ENCODE measurements at places on chromosomes 7 and 10. TPM values are rescaled to one million over a fixed set of nuclear protein-coding genes. Genes with fewer than 3 reads are reported as not detected.
A peak's percentile ranks its signal among the peaks of the same experiment; 100 is the strongest.

- no peak for DNase-seq
These were observed 3.6 kb downstream of the NXPH1 start for GRCh38 chr7:8436965-8437364.

DNA sequence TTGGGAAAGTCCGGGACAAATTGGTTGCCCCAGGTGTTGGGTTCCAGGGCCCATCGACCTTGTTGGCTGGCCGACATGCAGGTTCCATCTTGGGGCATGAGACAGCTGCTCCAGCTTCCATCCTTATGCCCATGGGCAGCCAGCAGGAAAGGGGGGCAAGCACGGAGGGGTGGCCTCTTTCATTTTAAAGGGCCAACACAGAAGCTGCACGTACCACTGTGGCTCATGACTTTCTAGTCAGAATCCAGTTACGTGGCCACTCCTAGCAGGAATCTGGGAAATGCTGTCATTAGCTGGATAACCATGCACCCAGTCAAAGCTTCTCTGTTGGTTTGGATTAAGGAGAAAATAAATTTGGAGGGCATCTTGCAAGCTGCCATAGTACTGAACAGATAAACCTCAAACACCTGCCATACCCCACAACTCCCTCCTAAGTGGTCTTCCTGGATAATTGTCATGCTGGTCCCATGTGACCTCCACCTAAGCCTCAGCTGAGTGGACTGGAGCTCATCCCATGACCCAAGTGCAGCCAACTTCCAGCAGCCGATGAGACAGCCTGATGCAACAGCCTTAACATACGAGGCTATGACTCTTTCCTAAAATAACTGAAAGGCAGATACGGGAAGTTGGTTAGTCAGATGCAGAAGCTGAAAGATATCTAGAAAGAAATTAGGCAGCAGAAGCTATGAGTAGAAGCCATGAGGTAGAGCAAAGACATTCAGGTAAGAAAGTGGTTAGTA, 21.4 kb upstream of the GSDME start:
- DNase-seq, result peak; percentile 91

- no peak for DNase-seq
These were observed 2.8 kb downstream of the SAMD9L start for GRCh38 chr7:93145354-93145753.

Gene UBTD1
- 16.5 TPM for total RNA-seq

GRCh38 chr7:4085937-4086691, 596.0 kb upstream of the FOXK1 start:
- no peak for DNase-seq

DNA sequence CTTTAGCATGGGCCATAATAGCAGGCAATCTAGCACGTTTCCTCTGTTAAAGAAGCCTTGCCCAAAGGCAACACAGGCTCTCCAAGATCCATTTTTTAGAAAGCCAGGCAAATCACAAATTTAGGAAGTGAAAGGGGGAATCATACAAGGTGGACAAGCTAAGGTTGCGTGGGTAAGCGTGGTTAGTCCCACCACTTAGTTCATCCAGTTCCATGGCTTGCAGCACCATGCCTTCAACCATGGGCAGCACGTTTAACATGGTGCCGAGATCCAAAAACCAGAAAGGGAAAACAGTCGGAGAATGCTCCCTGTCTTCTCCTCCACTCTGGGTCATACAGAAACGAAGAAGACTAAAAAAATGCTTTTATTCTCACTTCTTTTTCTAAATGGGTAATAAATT, 234.4 kb upstream of the IMMP2L start:
- no peak for DNase-seq

DNA sequence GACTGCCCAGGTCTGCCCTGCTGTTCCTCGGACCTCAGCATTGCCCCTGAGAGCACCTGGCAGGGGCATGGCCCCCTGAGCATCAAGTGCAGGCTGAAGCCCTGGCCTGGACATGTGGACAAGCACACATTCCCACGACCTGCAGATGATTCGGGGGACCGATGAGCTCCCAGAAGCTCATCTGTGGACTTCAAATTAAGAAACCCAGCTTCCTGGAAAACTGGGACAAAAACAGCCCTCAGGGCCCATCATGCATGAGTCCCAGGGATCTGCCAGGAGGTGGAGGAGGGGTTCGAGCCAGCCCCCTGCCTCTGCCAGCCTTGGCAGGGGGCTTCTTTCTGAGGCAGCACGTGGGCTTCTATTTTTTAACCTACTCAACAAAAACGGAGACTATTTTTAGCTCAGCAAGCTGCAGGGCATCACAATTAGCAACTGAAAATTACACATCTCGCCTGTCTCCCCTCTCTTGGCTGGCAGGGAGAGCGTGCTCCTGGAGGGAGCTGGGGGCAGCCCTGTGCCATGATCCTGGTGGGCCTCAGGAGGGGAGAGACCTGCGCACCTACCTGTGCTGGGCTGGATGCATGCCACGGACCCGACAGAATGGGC, 51.8 kb downstream of the RASGEF1A start:
- no peak for DNase-seq

Gene MBL2
- total RNA-seq, result not detected

DNA sequence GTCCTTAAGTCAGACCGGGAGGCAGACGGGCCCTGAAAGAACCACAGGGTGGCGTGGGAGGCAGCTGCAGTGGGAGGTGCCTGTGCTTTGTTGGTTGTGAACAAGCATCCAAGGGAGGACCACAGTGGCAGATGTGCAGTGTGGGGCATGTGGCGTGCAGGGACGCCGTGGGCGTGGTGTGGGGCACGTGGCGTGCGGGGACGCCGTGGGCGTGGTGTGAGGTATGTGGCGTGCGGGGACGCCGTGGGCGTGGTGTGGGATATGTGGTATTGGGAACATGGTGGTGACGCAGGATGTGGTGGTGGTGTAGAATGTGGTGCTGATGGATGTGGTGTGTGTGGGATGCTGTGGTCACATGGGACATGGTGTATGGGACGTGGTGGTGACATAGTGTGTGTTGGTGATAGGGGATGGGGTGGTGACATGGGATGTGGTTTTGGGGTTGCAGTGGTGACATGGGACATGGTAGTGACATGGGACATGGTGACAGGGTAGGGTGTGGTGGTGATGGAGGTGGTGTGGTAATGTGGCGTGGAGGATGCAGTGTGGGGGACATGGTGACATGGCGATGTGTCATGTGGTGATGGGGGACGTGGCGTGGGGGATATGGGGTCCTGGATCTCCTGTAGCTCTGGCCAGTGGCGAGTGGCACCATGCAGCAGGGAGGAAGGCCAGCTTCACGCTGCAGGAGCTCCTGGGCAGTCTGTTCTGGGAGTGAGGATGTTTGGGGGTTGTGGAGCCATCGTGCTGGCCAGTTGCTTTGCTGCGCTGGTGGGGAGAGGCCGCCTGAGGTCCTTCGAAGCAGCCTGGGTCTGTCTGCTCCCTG, 78.8 kb downstream of the INPP5A start:
- peak; percentile 78 for DNase-seq

Gene GATA3
- 0.97 TPM for total RNA-seq

Gene AS3MT
- 1.2 TPM for total RNA-seq

DNA sequence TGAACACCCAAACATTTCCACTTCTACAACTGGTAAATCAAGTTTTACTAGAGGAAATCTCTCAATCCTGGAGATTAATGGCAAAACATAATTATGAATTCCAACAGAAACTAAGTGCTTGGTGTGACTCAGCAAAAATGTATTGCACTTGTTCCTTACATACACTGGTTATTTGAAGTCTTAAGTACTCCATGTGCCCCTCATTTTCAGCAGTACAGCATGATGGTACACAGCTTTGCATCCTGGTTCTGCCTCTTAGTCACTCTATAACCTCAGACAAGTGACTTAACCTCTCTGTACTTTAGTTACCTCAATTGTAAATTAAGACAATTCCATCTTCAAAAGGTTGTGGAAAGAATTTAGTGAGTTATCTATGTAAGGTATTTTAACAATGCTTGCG, 12.9 kb downstream of the SLC16A12 start:
- DNase-seq, result no peak

DNA sequence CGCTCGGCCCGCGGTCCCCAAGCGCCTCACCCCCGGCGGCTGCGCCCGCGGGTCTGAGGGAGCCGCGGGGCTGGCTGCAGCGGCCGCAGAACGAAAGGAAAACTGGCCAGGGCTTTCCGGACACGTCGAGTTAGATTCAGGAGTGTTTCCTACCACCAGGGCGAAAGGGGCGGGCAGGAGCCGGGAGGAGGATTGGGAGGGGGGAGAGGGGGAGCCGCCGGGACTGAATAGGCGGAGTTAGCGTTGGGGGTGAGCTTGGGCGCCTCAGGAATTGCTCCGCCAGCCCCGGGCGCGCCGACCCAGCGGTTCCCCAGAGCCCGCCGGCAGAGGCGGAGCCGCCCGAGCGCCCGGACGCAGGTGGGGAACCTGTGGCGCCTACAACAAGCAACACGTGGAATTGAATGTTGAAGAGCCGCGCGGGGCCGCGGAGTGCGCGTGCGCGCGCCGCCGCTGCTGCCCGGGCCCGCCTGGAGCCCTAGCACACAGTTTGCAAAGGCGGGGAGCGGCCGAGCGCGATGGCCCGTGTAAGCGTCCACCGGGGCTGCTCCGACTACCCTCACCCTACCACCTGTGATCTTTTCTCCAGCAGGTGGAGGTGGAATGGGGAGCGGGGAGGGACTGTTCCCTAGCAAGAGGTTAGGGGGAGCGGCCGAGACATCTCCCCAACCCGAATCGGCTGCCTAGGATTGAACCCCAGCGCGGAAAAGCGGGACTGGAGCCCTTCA, at the start of gene CADPS2:
Gene CADPS2 (minus strand): TSS at position 104 of the 725 bp plus-strand sequence. CDS start 123 bp downstream, outside the sequence.
- peak; percentile 94 for DNase-seq

Gene LBX1
- not detected for total RNA-seq

DNA sequence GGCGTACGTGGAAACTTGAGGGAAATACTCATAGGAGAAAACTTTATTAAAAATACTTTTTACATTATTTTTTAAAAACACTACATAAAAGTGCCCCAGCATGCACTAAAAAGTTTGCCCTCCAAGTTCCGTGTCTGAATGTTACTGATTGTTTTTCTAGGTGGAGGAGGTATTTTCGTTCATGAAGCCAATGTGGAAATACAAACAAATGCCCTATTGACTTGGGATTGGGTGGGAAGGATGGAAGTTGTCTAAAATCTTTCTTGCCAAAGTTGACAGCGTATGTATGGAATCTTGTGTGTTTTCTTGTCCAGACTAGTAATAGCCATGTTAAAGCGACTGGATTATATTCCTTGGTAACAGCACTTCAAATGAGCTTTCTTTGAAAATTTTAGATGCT, 1.2 kb downstream of the PROSER2 start:
- DNase-seq, result no peak

Gene CH25H
- 0.93 TPM for total RNA-seq

Gene PTF1A
- not detected for total RNA-seq

DNA sequence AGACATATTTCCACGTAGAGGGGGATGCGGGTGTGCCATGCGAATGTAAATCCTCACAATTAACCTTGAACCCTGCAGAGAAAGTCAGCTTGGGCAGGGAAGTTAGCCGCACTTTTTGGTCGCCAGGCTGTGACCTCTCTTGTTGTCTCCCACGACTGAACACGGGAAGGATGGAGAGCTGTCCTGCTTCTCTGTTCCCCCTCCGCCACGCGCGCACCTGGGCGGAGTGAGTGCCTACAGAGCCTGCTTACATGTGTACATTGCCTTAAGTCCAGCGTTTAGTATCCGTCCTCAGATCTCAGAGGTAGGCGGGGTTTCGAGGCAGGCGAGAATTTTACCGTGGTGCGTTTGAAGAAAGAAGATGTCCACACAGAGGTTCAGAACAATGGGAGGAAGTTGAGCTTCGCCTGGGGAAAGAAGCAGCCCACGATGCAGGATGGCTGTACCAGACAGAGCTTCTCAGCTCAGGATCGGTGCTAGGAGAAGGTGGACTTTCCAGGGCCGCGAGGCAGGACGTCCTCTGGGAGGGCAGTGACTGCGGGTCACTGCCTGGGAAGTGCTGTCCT, 482 bp upstream of the ERCC6 start:
- no peak for DNase-seq

Gene CDH23
- 43.0 TPM for total RNA-seq

Gene TAS2R5
- 0.90 TPM for total RNA-seq

- no peak for DNase-seq
These were observed 92.4 kb downstream of the SEMA3A start for GRCh38 chr7:84102213-84102612.

GRCh38 chr10:132548869-132549268, 11.3 kb downstream of the INPP5A start:
- DNase-seq, result peak; percentile 64

GRCh38 chr7:40733578-40733977, 598.8 kb downstream of the SUGCT start:
- DNase-seq, result no peak

DNA sequence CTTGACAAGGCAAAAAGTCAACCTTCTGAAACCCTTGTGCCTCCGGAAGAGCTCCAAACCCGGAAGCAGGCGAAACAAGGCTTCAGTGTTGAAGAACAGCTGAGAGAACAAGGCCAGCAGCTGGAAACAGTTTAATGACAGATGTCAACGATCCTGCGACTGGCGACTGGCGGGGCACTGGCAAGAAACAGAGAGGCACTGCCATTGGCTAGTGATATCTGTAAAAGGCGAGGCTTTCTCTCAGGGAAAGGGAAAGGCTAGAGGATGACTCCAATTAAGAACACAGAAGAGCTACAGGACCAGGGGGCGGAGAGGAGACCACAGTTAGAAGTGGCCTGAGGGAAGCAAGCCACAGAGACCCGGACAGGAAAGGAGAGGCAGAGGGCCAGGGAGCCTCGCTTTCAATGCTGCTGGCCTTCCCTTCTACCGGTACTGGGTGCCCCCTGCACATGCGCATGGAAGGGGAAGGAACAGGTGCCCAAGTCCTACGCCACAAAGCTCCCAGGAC, 19.4 kb downstream of the ITGB1 start:
- DNase-seq, result no peak

- DNase-seq, result no peak
These were observed 21.5 kb downstream of the CH25H start for GRCh38 chr10:89185658-89186057.

DNA sequence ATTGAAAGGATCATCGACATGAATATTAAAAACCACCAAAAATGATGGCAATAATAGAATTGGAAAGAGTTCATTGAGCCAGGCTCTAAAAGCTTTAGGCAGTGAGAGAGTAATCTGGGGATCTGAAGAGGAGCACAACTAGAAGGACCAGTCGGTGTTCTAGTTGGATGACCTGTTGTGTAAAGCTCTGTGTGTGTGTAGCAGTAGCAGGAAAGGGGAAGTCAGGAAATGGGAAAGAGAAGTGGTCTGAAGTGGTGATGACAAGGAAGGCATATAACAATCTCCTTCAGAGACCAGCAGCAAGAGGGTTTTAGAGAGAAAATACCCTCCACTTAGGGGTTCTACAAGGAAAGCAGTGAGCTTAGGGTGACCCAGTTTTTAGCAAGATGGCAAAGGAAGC, 539.2 kb downstream of the HTR7 start:
- no peak for DNase-seq

DNA sequence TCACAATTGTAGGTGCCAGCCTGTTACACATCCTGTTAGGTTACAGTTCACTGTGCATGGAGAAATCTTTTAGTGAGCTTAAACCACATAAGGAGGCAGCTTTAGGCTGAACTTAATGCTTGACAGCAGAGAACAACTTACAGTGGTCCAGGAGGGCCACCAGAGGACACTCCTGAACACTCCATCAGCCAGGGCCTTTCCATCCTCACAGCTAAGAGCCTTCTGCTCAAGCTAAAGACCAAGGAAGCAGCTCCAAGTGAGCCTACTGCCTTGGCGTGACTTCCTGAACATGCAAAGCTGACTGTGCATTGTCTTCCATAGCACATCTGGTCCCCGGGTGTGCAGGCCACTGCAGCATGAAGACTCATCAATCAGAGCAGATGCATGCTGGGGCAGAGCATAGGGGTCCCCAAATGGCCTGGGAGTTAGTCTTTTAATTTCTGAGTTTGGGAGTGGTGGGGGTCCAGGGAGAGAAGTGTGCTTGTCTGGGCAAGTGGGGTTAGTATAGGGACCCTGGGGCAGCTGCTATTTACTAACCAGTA, 105.0 kb downstream of the ZNF248 start:
- no peak for DNase-seq

GRCh38 chr7:196283-196682, 3.9 kb downstream of the FAM20C start:
- DNase-seq, result no peak
